ENCODE measurements at places on chromosomes 7 and 10.
A peak's percentile ranks its signal among the peaks of the same experiment; 100 is the strongest.

GRCh38 chr10:244227-244626 lies 109.0 kb downstream of the ZMYND11 start:
- no peak for DNase-seq

GRCh38 chr10:44706745-44707144 lies 204.4 kb upstream of the TMEM72 start:
- peak; percentile 99 for DNase-seq

DNA sequence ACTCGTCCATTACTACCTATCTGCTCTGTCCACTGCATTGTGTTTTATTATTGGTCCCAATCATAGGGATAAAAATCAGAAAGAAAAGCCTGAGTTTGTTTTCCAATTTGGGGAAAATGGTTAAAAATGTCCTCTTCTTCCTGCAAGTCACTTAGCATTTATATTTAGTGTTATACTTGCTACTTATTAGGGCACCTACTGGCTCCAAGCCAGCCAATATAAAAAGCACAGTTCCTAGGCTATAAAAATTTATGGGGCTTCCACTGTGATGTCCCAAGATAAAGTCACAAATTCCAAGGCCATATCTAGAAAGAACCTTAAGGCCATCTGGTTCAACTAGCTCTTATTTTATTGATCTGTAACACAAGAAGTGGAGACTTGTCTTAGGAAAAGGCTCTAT lies 3.2 kb downstream of the SLC35B4 start:
- no peak for DNase-seq

GRCh38 chr7:81457852-81458522 lies 311.9 kb downstream of the HGF start:
- DNase-seq = no peak

DNA sequence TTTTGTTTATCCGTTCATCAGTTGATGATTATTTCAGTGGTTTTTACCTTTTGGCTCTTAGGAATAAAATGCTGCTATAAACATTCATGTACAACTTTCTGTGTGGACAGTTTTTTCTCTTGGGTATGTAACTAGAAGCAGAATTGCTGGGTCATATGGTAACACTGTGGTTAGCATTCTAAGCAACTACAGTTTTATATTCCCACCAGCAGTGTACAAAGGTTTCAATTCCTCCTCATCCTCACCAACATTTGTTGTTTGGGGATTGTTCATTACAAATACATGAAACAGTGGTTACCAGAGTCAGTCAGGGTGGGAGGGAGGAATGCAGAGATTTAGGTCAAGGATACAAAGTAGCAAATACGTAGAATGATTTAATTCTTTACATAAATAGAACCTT lies 97.0 kb downstream of the NPSR1 start:
- DNase-seq = no peak

- no peak for DNase-seq
Measured at GRCh38 chr7:120813546-120814252, 44.2 kb downstream of the TSPAN12 start.
